ENCODE measurements at places on chromosomes 5 and 9.

DNA sequence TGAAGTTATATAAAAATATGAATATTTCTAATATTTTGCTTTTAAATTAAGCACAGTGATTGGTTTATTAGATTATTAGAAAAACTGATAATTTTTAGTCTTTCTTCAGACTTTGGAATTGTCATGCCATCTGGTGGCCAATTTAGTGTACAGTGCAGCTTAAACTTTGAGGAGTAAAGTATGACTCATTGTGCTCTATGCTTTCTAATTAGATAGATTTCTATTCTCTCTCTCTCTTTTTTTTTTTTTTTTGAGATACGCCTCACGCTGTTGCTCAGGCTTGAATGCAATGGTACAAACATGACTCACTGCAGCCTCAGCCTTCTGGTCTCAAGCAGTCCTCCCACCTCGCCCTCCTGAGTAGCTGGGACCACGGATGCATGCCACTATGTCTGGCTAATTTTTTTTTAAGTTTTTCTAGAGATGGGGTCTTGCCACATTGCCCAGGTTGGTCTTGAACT is 42.1 kb upstream of the GPR21 start:
- DNase-seq = peak; percentile 48

GRCh38 chr5:137136991-137137632 is 362.0 kb downstream of the SPOCK1 start:
- DNase-seq = no peak

DNA sequence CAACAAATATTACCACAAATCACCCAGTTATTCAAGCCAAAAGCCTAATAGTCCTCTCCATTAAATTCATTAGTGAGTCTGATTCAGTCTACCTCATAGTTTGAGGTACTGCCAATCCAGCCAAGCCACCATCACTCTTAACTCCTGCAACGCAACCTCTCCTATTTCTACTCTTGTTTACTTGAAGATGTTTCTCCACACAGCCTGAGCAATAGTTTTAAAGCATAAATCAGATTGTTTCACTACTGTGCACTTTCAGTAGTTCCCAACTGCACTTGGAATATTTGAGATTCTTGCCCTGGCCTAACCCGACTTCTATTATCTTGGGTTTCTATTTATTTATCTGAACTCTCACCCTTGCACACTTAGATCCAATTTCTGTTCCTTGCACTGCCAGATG is 85.5 kb downstream of the YIPF5 start:
- no peak for DNase-seq

GRCh38 chr9:136565086-136565714 is 19.4 kb upstream of the NOTCH1 start:
- no peak for DNase-seq

GRCh38 chr5:139458580-139459407 is 3.7 kb downstream of the ECSCR start:
- peak; percentile 73 for DNase-seq

DNA sequence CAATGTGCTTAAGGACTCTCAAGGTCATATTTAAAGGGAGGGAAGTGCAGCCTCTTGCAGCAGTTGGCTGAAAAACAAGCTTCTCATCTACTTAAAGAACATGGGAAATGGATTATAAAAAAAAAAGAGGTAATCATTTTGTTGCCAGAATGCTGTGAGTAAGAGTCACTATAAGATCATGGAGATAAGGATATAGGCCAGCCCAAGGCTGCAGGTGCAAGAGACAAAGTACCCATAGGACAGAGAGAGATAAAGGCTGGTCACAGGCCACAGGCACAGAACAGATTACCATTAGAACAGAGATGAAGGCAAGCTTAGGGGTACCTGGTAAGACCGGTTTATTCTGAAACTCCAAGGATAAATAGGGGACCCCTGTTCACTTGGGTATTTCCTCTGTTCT is 70.5 kb downstream of the CDKN2A start:
- DNase-seq = no peak

DNA sequence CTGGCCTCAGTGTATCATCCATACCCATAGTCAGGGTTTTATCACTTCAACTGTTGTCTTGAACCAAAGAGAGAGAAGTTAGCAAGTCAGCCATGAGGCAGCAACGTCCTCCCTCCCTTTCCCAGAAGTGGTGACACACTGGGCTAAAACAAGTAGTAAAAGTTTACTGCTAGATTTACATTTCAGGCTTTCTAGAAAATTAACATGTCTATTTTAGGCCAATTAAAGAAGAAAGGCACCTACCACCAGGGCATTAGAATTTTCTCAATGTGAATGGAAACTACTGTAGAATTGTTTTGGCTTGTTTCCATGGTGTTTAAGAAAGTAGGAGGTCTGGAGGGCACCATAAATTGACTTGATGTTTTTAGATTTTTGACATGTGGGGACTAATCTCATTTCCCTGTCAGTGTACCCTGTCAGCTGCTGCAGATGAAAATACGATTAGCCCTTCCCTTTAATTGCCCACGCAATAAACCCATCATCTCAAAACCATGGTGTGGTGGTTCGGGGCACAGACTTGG is 121.8 kb upstream of the ELL2 start:
- DNase-seq = no peak

GRCh38 chr5:90097082-90097477 is 312.5 kb downstream of the CETN3 start:
- DNase-seq = no peak

DNA sequence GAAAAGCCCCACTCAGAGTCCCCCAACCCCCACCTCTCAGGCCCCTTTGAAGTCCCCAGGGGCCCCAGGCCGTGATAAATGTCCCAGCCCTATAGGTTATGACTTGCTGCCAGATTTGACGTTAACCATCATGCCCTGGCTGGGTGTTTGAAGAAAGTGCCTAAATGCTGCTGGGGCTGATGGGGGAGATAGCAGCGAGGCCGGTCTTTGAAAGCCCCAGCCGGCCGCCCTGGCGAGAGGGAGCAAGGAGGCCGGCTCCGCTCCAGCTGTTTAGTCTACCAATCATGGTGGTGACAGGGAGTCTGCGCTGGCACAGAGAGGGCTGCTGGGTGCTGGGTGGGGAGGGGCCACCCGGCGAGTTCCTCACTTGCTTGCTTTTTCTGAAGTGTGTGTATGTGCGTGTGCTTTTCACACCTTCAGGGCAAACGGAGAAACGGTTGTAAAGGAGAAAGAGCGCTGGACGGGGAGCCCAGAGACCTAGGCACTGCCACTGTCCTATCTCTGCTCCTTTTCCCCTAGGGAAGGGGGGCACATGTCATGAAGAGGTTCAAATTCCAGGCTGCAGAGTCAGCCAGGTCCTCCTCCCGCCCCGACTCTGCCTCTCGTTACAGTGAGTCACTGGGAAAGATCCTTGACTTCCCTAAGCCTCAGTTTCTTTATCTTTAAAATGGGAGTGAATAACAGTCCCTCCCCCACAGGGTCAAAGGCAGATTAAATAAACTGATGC is 126.1 kb upstream of the HAND1 start:
- no peak for DNase-seq

DNA sequence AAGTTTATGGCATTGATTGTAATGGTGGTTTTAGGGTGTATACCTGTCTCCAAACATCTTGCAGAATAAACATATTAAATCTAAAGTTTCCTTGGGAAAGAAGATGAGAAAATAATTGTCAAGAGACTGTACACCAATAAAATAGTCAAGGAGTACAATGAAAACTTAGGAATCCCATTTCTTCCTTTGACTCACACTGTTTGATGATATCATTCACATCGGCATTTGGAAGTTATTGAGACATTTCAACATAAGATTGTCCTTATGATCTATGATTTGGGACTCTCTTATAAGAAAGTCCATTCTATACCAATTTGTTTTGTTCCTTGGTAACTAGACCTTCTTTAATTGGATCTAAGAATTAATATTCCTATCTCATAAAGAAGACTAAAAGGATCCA is 482.7 kb downstream of the RAB3C start:
- DNase-seq = no peak

- no peak for DNase-seq
Measured at GRCh38 chr5:93425096-93425495, 155.9 kb downstream of the NR2F1-AS1 start.

- DNase-seq = no peak
Measured at GRCh38 chr9:86672301-86672700, 275.0 kb downstream of the GAS1 start.

DNA sequence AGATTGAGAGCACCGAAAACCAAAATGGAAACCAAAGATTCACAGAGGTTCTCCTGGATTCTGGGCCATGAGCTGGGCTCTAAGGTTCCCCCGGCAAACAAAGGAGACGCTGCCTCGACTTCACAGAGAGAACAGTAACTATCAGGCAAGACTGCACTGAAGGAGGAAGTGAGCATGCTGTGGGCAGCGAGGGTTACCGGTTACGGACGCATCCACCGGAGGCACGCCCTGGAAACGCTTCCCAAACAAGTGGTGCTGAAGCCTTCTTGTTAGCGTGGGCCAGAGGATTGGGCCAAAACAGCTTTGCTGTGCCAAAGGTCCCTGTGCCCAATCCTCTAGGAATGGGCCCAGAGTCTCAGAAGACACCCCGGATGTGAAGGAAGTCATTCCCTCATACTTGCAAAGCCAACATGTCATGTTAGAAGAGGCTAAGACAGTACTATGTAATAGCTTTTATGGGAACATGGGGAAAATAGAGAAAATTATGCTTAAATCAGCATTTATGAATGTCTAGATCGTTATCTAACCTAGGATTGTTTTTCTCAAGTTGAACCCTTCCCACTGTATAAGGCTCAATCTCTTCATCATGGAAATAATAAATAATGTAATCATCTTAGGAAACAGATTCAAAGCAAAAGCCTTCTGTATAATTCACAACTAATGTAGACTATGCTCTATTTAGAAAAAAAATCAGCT is 145.4 kb downstream of the GABBR2 start:
- no peak for DNase-seq

DNA sequence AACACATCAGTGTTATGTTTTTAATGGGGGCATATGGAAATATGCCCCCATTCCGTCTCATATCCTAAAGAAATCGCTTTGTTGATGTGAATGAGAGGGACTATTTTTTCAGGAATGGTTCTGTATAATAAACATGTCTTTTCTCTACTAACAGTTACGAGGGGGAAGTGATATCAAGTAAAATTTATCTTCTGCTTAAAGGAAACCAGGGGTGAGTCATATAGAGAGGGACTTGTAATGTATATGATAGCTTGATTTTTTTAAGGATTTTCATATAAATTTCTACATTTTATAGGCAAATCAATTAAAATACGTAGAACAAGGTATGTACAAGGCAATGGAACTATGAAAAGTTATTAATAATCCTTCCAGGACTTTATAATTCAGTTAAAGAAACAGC is 207.1 kb downstream of the SEMA5A start:
- no peak for DNase-seq
